ENCODE measurements at places on chromosomes 5 and 9.

- no peak for DNase-seq
Measured at GRCh38 chr5:60959156-60959555, 14.2 kb downstream of the NDUFAF2 start.

- no peak for DNase-seq
Measured at GRCh38 chr5:151097061-151097460, 16.2 kb upstream of the TNIP1 start.

- DNase-seq = no peak
Measured at GRCh38 chr5:37739817-37740261, 100.0 kb downstream of the GDNF start.

DNA sequence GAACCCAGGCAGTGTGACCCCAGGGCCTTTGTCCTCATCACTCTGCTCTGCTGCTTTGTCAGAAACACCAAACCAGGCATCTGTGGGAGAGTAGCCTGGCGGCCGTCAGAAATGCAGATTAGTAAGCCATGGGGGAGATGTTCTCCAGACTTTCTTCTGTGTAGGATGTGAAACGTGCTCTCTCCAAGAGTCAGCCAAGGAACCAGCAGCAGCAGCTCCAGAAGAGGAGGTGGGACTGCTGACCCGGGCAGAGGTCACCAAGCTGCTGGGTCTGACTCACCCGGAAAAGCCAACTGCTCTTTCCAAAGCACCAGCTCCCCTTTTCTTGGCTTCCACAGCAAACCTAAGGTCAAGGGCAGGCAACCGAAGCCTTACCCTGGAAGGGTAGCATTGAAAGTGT lies 14.4 kb upstream of the ABLIM3 start:
- no peak for DNase-seq

DNA sequence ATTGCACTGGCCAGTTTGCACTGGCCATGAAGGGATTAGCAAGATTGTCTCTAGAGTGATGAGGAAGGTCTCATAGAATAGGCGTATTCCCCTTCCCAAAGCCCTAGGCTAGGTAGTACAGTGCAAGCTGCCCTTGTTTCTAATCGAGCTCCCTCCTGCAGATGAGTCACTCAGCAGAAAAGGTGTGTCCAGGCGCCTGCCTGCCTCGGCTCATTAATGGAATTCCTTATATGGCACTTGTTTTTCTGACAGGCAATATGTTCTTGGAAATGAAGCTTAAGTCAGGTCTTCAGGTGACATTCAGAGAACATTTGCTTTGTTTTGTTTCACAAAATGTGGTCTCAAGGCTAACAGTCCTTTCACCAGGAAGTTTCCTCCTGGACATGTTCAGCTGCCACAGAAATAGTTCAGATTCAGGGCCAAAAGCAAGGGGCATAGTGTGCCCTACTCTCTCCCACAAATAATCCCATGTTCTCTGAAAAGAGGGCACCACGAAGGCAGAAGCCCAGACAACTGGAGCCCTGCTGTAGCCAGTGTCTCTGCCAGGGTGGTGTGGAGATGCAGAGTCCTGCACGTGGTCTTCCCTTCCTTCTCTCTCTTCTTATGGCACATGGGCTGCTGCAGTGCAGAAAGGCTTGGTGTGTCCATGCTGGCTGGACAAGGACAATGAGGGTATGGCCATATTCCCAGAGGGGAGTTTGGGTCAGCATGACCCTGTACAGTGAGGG lies 281.1 kb upstream of the MAP3K1 start:
- no peak for DNase-seq

DNA sequence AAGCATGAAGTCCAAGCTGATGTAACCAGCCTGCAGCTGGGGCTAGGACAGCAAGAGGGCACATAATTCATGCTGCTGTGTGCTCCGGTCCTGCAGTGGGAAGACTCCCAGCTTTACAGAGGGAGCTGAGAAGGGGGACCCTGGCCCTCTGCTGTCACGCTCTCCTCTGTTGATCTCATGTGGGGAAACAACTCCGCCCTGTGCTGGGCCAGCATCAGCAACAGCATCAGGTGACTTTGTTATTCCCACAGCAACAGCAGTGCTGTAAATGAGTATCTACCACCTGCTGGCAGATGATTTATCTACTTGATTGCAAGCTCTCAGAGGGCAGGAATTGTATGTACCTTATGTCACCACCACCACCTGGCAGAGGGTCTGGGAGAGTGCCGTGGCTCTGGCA lies 176.2 kb downstream of the COL23A1 start:
- DNase-seq = no peak

- DNase-seq = no peak
Measured at GRCh38 chr5:103425686-103426454, 136.7 kb downstream of the NUDT12 start.

Data from CD4-positive, alpha-beta T cell treated with Interferon gamma for 1 hour (primary cell).